ENCODE measurements at places on chromosomes 7 and 10. TPM values are rescaled to one million over a fixed set of nuclear protein-coding genes. Genes with fewer than 3 reads are reported as not detected.

Gene ZNF783
- 3.0 TPM for total RNA-seq

Gene CALD1
- 253 TPM for total RNA-seq

Gene NCAPG2
- 21.9 TPM for total RNA-seq

Gene PRTFDC1
- 15.3 TPM for total RNA-seq

Gene ATOH7
- total RNA-seq, result not detected

Gene C10orf53
- not detected for total RNA-seq

Gene CACNA2D1
- total RNA-seq, result 12.8 TPM

Gene OLAH
- total RNA-seq, result not detected

Gene FAM25A
- total RNA-seq, result not detected

Gene OR2A42
- total RNA-seq, result not detected

Gene MNX1
- not detected for total RNA-seq

Data from myometrial cell (primary cell).